ENCODE measurements at places on chromosomes 16 and 17.

- no peak for DNase-seq
Measured at GRCh38 chr17:79001190-79002020, 8.2 kb downstream of the CANT1 start.

GRCh38 chr16:86072328-86073102, 173.6 kb downstream of the IRF8 start:
- peak; percentile 50 for DNase-seq

DNA sequence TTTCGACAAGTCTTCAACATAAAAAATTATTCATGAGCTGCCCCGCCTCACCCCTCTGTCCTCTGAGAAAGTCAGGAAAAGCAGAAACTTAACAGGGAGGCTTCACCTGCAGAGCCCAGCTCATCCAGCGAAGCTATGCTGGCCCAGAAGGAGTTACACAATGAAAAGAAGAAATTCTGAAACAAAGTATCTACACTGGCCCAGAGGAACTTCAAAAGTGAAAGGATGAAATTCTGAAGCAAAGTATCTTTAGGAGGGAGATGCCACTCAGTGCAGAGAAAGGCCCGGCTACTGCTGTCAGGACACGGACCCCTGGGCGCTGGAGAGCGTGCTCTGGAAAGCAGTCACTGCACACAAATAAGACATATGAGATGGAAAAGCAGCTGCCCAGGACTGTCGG, 1.6 kb downstream of the GALNS start:
- DNase-seq = no peak

DNA sequence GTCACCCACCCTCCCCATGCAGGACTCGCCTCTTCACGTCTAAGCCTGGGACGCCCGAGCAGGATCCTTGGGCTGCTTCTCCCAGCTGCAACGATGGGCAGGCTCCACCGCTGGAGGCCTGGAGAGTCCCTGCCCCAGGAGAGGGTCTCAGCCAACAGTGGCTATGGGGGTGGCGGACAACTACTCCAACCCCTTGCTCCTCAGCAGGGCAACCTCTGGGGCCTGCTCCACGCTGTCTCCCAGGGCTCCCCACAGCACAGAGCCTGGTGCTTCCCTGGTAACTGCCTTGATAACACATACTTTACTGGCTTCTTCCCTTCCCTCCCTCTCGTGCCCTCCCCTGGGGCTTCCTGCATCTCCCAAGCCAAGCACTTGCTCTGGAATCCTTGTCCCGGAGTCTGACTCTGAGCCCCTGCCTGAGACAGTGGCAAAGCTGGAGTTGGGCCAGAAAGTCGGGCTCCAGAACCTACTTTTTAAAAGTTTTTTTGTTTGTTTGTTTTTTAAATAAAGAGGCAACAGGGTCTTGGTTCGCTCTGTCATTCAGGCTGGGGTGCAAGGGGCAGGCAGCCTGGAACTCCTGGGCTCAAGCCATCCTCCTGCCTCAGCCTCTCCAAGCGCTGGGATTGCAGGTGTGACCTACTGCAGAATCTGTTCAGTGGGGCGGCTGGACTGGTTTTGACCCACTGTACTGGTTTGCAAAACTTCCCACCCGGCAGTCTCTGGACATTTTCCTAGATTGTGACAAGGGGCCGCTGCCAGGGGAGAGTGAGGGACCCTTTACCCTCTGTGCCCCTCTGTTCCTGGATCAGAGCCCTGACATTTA, 99.4 kb downstream of the TNFRSF13B start:
- no peak for DNase-seq

DNA sequence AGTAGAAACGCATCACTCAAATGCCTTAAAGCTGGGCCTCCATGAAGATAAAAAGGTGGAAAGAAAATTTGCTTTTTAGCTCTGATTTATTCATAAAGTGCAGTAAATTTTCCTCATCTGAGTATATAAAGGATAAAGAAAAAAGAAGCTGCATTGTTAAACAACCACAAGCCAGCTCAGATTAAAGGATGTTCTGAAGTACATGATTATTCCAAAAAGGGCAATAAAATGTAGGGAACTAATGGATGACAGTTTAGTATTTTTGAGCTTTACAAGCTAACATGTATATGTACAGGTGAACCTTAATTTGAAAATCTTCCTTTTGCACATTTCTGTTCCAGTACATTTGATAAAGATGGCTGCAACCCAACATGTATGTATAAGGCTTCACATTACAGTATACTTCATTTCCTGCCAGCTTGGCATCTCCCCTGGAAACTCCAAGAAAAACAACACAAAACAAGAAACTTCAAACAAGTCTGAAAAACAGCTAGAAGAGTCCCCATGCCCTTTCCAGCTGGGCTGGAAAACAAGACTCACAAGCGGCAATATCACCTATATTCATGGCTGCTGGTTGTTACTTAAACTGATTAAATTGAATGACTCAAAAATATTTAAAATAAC, 225.7 kb downstream of the CEP112 start:
- DNase-seq = no peak

GRCh38 chr16:58493756-58494431, 6.0 kb upstream of the NDRG4 start:
- DNase-seq = no peak

DNA sequence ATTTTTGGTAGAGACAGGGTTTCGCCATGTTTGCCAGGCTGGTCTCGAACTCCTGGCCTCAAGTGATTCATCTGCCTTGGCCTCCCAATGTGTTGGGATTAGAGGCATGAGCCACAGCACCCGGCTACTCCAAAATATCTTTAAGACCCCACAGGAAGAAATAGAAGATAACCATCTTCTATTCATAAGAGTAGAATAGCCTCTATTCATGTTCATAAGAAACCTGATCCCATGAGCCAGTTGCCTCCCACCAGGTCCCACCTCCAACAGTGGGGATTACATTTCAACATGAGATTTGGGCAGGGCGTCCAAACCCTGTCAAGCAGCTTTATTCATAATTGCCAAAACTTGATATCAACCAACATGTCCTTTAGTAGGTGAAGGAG, 13.9 kb upstream of the TMC7 start:
- no peak for DNase-seq

DNA sequence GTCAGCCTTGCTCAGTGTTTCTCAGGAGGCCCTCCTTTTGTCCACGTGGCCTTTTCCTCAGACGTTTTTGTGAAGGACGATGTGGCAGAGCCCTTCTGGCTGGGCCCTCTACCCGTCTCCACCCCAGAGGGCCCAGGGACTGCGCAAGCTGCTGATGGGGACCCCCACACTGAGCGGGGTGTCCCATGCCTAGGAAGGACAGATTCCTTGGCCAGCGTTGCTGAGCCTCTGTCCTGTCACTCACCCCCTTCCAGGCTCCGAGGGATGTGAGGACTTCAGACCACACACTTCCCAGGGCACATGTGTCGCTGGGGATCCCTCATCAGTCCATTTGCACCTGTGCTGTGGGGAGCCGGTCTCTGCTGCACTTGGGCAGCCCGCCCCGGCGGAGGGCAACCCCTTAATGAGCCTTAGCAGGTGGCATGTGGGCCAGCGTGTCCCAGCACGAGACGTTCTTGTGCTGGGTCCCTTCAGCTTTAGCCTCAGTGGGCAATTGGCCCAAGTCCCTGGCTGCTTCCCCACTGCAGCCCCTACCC, 48.3 kb downstream of the NT5M start:
- DNase-seq = no peak

GRCh38 chr17:75115555-75115954, 5.8 kb downstream of the ARMC7 start:
- DNase-seq = peak; percentile 75

GRCh38 chr16:46812781-46813540, 18.0 kb downstream of the C16orf87 start:
- no peak for DNase-seq

DNA sequence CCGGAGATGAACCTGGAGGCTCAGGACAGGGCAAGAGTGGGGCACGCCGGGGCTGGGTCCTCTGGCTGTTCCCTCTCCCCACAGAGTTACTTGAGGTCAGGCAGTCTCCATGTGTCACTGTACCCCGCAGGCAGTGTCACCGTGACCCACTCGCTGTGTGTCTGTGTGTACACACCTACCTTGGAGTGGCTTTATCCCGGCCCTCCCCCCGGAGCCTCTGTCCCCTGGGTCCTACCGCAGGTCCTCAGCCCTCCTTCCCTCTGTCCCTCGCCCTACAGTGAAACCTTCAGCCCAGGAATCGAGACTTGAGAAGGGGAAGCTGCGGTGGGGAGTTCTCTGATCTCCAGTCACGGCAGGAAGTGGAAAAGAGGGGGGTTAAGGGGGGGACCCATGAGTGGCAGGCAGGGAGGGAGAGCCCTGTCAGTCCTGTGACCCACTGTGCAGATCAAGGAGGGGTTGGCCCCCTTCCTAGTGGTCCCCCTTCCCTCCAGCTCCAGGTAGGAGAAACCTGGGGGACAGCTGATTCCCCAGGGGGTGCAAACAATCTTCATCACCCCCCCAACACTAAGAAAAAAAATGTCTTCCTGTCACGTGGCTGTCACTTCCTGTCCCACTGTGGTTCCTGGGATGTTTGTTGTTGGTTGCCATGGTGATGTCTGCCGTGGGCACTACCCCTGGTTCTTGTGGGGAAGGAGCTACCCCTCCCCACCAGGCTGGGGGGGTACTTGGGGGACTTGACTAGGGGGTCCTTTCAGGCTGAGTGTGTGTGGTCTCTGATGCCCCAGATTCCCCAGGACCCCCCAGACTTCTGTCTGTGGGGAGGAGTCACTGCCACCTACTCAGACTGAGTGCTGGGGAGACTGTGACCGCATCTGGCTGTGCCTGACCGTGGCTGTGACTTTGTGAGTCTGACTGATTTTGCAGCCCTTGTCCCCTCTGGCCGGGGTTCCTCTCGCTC, 13.7 kb downstream of the RARA start:
- peak; percentile 73 for DNase-seq

GRCh38 chr17:34852614-34853013, 108.6 kb downstream of the CCT6B start:
- DNase-seq = no peak

DNA sequence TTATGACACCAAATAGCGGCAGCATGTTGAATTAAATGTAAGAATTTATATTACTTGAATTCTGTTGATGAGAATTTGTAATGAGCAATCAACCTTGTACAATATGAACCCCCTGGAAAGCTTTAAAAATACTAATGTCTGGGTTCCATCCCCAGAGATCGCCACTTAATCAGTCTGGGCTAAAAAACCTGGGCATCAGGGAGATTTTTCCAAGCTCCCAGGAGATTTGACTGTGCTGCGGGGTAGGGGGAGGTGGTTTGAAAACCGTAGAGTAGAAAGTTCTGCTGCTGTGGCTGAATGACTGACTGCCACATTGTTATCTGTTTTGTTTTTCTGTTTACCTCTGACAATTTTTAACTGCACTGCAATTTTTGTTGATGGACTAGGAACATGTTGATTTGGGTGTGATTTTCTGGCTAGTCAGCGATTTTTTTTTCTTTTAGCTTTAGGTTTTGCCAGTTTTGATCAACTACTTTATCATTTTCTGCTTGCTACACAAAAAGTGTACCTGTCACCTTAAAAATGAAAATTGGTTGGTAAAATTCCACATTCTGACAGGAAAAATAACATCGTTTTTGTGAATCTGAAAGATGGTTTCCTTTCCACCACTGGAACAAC, 79.3 kb downstream of the PCTP start:
- DNase-seq = no peak

DNA sequence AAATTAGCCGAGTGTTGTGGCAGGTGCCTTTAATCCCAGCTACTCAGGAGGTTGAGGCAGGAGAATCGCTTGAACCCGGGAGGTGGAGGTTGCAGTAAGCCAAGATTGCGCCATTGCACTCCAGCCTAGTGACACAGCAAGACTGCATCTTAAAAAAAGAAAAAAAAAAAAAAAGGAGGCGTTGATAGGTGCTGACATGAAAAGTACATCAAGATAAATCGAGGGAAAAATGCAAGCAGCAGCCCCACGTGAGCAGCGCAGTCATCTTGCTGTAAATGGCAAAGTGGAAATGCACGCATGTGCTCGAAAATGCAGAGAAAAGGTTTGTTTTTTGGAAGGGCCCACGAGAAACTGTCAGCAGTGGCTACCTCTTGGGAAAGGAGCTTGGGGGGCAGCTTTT, 20.9 kb downstream of the MXRA7 start:
- DNase-seq = no peak

DNA sequence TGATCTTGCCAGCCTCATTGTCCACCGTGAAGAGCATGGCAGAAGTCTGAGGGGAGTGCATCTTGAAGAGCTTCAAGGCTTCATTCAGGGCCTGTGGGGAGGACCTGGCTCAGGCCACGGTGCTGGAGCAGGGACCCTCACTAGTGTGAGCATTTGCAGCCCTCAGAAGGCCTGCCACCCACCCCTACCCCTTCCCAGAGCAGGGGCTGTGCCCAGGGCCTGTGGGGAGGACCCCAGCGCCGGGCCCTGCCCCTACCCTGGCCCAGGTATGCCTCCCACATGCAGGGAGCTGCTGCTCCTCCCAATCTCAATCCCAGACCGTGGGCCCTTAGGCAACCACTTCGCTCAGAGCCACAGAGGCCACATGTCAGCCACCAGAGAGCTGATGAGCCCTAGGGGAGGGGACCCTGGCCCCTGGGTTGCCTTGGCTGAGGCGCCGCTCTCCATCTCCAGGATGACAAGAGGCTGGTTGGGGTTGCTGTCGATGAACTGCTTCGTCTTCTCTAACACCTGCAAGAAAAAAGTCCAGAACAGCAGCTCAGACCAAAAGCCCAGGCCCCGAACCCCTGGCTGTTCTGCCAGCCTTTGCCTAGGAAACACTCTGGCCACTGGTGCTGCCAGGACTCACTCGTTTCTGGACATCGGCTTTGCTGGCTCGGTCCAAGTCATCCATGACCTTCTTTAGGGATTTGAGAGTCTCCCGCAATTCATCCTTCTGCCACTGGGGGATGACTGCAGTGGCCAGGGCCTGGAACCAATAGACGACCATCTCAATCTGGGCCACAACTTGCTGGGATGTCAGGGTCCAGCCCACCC, 1.8 kb upstream of the EXOSC6 start:
- peak; percentile 50 for DNase-seq

DNA sequence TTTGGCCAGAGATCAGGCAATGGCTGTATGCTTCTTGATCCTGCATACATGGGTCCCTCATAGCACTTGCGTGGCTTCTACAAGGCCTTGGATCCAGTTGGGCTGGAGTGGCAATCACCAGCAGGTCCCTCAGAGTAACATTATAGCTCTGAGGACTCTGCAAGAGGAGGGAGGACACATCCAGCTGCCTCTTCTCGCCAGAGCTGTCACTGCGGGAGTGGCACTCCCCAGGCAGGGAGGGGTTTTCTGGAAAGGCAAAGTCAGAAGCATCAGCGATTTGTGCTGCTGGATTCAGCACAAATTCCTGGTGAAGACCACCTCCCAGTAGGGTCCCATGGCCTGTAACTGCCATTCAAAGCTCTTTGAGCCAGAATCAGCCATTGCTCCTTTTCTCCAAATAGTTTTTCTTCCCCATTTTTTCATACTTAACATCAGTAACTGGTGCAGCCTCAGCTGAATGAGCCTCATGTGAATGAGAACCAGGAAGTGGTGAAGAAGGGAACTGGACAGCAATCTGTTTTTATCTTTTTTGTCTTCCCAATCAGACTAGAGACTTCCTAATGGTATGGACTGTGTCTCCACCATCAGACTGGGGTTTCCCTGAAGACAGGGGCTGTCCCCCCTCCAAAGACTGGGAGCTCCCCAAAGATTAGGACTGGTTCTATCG, 40.6 kb upstream of the HOXB13 start:
- DNase-seq = no peak

DNA sequence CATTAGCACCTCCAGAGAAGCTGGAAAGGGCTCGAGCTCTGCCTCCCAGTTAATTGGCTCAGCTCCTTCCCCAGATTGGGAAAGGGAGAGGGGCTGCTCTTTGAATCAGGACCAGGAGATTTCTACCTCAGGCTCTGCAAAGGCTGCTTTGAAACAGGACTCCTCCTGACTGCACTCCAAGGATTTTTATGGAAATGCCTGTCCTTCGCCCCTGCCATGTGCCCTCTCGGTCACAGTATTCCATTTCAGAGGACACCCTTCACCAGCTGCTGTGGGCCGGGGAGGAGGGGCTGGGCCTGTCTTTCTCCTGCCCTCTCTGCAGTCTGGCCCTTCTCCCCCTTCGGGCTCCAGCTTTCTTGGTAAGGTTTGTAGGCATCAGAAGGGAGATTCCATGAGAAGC, 13.6 kb downstream of the MRM1 start:
- DNase-seq = no peak

Measured in hematopoietic multipotent progenitor cell treated with erythropoietin and hydrocortisone succinate and interleukin-3 and kit ligand, for 15 days (in vitro differentiated cells).